ENCODE measurements at places on chromosomes 3 and 15. TPM values are rescaled to one million over a fixed set of nuclear protein-coding genes. Genes with fewer than 3 reads are reported as not detected.

CACNA2D3 gene
- total RNA-seq = not detected

TMEM212 gene
- not detected for total RNA-seq

PRSS50 gene
- total RNA-seq = not detected

NPAP1 gene
- not detected for total RNA-seq

GOLGA8G gene
- total RNA-seq = not detected

GOLGA6L7 gene
- not detected for total RNA-seq

ZNF148 gene
- total RNA-seq = 6.8 TPM

SOX14 gene
- total RNA-seq = not detected

CPN2 gene
- not detected for total RNA-seq

MUC20 gene
- total RNA-seq = 0.75 TPM

RHCG gene
- 46.6 TPM for total RNA-seq

PLCH1 gene
- 0.97 TPM for total RNA-seq

CCR8 gene
- not detected for total RNA-seq

CMTM8 gene
- total RNA-seq = 13.0 TPM

PAQR5 gene
- 88.0 TPM for total RNA-seq

GRAMD2A gene
- total RNA-seq = 0.07 TPM

SLC9A9 gene
- total RNA-seq = 0.22 TPM

ERICH6 gene
- total RNA-seq = not detected

SRPRB gene
- total RNA-seq = 56.9 TPM

MCF2L2 gene
- total RNA-seq = 0.07 TPM

LCTL gene
- not detected for total RNA-seq

IQCF5 gene
- not detected for total RNA-seq

OCA2 gene
- total RNA-seq = 0.32 TPM

LRRC31 gene
- total RNA-seq = not detected

PRR20G gene
- 0.80 TPM for total RNA-seq

TRH gene
- not detected for total RNA-seq

ATP8B4 gene
- 0.63 TPM for total RNA-seq

CSNK1G1 gene
- total RNA-seq = 16.7 TPM
